ENCODE measurements at places on chromosomes 5 and 9. TPM values are rescaled to one million over a fixed set of nuclear protein-coding genes. Genes with fewer than 3 reads are reported as not detected.
A peak's percentile ranks its signal among the peaks of the same experiment; 100 is the strongest.

The CER1 gene
- not detected for total RNA-seq

The MTRR gene
- total RNA-seq = 65.3 TPM

DNA sequence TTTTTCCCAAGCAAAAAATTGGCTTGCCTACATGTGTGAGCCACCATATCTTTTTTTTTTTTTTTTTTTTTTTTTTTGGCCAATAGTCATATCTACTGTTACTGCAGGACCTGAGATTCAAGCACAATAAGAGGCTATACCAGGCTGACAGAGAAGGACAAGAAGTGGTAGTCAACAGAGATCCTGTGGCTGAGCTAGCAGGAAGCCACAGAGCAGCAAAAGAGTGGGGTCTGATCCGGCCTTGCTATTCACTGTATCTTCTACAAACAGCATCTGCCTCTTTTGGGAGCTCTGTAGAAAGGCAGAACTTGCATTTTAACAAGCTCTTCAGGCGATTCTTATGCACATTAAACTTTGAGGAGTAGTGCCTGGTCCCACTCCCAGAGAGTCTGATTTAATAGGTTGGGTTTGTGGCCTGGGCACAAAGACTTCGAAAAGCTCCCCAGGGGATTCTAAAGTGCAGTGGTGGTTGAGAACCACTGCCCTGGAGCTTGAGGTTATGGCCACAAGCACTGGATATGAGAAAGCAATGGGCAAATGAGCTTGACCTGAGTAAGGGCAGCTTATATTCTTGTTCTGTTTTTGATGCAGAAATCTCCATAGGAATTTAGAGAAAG is 162.8 kb downstream of the PIK3R1 start:
- peak; percentile 48 for DNase-seq

DNA sequence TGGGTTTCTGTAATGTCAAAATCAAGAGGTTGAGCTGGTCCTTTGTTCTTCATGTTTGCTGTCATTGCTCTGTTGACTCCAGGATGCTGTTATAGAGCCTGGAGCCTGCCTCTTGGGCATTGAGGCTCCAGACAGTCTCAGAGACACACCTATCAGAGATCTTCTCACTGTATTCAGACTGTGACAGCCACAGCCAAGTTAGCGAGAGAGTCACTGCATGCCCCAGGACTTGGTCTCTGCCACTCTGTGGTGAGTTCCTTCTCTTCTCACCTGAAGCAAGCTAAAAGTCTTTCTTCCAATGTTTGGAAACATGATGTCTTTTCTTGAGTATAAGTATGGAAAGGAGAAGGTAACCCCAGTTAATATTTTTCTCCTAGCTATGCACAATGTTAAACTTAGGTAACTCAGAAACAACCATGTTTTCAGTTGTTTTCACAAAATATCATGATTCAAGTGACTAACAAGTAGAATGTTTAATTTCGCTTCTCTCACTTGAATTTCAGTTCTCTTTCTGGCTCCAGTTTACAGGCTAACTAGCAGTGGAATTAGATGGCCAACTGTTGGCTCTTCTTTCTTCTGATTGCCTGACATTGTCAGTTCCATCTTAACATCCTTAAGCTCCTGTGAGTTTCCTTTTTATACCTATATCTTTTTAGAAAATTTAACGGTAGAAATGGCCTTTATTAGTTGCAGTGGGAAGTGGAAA is 20.6 kb upstream of the ZFYVE16 start:
- no peak for DNase-seq

GRCh38 chr5:129431406-129431805 is 28.7 kb upstream of the ADAMTS19 start:
- no peak for DNase-seq

The MPDZ gene
- total RNA-seq = not detected

The DIRAS2 gene
- not detected for total RNA-seq

- no peak for DNase-seq
Measured at GRCh38 chr5:159061179-159061796, 38.4 kb downstream of the EBF1 start.

DNA sequence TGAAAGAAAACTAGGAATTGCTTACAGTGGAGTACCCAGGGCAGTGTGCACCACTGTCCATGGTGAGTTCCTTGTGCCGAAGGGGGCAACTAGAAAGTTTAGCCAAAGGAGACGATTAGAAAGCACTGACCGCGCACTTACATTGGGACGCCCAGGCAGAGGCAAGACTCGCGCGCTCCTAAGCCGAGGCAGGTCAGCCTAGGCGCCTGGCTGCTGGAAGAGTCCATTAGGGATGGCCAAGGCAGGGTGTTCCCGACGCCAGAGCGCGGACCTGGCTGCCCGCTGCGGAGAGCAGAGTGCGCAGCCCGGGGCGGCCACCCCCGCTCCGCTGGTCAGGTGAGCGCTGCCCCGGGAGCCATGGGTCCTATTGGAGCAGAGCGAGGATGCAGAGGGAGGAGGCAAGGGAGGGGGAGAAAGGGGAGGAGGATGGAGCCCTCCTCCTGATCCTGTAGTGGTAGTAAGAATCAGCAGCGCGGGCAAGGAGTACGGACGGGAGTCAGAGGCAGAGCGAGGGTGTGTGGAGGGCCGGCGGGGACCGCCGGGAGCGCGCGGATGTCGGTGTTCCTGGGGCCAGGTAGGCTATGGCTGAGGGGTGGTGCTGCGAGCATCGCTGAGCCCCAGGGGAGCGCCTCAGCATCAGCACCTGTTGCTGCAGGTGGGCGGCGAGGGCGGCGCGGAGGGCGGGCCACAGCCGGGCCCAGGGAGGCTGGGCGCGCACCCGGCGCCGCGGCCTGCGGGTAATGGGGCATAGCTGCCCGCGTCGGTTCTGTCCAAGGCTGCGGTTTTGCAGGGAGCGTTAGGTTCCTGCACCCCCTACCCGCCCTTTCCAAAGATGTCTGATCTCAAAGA is at the start of gene ADGRV1:
Gene ADGRV1 (plus strand): TSS at position 454 of the 849 bp plus-strand sequence. CDS start 99 bp downstream, at position 553.
- DNase-seq = no peak

The ROPN1L gene
- 5.5 TPM for total RNA-seq

DNA sequence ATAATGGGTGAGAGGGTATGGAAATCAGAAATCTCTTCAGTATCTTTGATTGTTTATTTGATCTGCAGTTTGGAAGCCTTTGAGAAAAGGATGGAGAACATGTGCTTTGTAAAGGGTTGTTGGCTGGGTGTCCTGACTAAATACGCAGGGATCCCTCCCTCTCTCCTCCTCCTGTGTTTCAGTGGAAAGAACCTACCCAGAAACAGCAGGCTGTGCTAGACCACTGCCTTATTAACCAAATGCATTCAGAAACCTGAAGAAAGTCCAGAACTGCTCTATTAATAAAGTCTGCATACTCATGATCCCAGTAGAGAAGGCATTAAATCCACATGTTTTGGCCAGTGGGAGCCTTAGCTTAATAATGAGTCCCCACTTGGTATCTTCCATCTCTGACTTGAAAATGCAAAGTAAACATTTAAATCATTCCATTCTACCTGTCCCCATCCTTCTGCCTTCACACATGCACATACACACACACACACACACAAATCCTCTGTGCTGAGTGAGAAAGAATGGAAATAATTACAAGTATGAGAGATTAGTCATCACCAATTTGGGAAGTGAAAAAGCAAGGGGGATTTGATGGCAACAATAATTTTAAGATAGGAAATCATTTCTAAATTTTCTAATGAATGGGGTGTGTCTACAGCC is 10.0 kb upstream of the LECT2 start:
- DNase-seq = no peak

The CTNND2 gene
- not detected for total RNA-seq

The LECT2 gene
- total RNA-seq = not detected

The CMYA5 gene
- 0.10 TPM for total RNA-seq

DNA sequence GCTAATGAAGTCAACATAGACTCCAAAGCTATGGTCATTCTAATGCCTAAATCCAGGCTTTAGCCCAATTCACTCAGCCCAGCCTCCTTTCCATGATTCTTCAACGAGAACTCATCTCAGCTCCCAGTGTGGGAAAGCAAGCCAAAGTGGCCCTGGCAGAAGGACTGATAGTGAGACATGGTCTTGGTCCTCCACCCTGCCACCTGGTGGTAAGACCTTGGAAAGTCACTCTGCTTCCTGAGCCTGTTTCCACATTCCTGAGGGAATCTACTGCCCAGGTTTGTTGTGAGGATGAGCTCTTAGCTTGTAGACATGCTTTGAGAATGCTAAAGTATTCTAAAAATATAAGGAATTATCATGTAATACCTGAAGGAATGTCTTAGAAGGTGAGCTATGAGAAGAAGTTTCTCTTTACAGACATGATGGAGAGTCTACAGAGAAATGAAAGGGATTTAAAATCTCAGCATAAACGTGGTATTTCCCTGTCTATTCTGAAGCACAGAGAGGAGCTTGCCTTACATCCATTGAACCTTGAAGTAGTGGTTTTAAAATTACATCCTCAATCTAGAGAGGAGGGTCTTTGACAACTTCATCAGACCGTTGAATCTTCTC is 173.5 kb downstream of the TRIM32 start:
- peak; percentile 16 for DNase-seq

The IFNA2 gene
- total RNA-seq = not detected

GRCh38 chr9:133505901-133506652 is 18.7 kb downstream of the MYMK start:
- DNase-seq = no peak

GRCh38 chr9:31799953-31800609 is 584.4 kb upstream of the ACO1 start:
- no peak for DNase-seq

DNA sequence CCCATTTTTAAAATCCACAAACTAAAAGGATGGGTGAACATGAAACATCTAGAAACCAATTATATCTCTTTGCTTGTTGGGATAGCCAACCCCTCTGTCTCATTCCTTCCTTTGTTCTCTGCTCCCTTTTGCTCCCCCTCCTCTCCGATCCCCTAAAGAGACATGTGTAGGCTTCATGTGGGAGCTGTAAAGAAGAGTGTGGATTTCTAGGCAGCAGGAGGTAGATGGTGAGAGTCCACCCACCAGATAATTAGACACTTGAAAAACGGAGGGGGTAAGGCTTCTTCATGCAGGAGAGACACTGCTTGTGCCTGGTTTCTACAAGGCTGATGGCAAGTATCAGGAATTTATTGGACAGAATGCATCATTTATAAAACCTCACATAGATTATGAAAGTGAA is 27.3 kb upstream of the CFAP157 start:
- DNase-seq = no peak

DNA sequence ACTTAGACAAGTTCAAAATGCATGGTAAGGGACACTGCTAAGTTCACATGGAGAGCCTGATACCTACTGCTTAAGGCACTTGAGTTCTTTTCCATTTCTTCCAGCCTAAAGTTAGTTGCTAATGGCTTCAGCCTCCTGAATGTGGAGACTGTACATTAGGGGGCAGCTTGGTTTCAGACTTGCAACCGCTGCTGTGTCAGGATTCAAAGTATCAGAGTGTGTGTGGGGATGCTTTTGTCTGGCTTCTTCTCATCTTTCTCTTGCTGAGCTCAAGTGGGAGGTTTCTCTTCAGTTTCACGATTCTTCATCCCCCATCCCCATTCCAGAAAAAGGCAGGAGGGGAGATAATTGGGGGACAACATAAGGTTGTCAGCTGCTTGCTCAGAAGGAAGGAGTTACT is 49.4 kb downstream of the ATP10B start:
- DNase-seq = no peak

DNA sequence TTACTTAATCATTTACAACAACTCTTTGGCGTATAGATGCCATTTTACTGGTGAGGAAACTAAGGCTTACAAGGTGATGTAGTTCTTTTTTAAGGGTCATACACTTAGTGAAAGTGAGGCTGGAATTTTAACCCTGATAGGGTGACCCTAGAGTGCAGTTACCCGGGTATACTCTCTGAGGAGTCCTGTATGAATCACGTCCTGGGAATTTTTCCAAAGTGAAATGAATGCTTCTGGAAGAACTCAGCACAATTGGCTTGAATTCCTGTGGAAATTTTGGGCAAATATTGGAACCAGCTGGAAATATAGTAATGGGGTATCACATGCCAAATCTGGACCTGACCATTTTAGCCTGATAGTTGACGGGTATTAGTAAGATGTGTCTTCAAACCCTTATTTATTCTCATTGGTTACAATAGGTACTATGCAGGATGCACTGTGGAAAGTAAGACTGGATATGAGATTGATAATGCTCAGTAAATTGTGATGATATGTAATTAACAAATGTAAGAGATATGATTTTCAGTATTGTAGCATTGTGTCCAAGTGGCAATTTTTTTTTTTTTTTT is 14.8 kb downstream of the SUB1 start:
- DNase-seq = no peak

DNA sequence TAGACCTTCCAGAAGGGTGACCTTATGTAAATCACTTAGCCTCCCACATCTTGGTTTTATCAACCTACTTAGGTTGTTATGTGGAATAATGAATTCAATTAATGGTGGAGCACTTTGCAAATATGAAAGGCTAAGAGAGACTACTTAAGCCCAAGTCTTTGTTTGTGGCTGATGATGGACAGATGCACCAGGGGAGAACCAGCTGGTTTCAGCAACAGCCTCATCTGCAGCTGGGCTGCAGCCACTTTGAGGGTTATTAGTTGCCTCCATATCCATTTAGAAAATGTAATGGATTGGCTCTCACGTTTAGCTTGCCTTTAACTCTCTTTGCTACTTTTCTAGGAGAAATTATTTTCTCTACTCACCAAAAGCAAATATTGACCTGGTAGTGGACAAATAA is 146.6 kb downstream of the ESM1 start:
- DNase-seq = no peak

GRCh38 chr5:97406946-97407676 is 224.1 kb upstream of the RIOK2 start:
- no peak for DNase-seq

- no peak for DNase-seq
Measured at GRCh38 chr9:112041536-112042243, 133.4 kb downstream of the SUSD1 start.

GRCh38 chr5:114412510-114413171 is 50.8 kb downstream of the KCNN2 start:
- DNase-seq = no peak

The PCDHB16 gene
- total RNA-seq = not detected

GRCh38 chr9:12272471-12273120 is 420.6 kb upstream of the TYRP1 start:
- DNase-seq = no peak

The GMCL2 gene
- not detected for total RNA-seq

- no peak for DNase-seq
Measured at GRCh38 chr9:20611691-20612287, 10.5 kb downstream of the MLLT3 start.

The ROR2 gene
- 2.1 TPM for total RNA-seq

The PIP5K1B gene
- total RNA-seq = 2.3 TPM

The SSNA1 gene
- 76.3 TPM for total RNA-seq

The PIK3R1 gene
- 83.1 TPM for total RNA-seq

DNA sequence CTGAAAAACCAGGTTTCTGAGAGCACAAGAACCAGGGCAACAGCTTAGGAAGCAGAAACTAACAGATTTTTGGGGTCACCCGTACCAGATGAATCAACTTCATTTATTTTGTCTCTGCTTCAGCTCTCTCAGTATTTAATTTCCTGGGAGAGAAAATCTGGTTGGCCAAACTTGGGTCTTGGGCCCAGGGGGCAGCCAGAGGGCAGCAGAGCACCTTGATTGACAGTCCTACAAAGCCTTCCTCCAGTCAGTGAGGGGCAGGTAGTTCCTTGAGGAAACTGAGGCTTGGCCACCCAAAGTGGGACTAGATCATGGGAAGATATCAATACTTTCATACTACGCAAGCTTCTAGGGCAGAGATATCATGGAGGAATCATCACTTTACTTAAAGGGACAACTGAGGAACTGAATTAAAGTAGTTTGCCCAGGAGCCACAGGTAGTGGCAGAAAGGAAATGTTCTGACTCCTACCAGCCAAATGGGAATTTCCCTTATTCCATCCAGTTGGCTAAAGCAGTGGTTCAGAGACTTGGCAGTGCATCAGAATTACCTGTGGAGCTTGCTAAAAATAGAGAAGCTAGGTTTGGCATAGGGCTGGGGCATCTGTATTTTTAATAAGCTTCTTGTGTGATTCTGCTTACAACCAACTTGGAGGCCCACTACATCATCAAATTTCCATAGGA is 21.5 kb upstream of the ARHGAP26 start:
- DNase-seq = peak; percentile 59

GRCh38 chr9:18010492-18010891 is 431.6 kb downstream of the SH3GL2 start:
- no peak for DNase-seq

Measured in activated CD4-positive, alpha-beta memory T cell treated with anti-CD3 and anti-CD28 coated beads, Interleukin-2, amount 10 ng/mL, durations not matched to agents 7 days and 5 days (primary cell).